ENCODE measurements at places on chromosomes 3 and 15.

GRCh38 chr3:37445163-37445562 is 270.8 kb upstream of the LRRFIP2 start:
- no peak for DNase-seq

DNA sequence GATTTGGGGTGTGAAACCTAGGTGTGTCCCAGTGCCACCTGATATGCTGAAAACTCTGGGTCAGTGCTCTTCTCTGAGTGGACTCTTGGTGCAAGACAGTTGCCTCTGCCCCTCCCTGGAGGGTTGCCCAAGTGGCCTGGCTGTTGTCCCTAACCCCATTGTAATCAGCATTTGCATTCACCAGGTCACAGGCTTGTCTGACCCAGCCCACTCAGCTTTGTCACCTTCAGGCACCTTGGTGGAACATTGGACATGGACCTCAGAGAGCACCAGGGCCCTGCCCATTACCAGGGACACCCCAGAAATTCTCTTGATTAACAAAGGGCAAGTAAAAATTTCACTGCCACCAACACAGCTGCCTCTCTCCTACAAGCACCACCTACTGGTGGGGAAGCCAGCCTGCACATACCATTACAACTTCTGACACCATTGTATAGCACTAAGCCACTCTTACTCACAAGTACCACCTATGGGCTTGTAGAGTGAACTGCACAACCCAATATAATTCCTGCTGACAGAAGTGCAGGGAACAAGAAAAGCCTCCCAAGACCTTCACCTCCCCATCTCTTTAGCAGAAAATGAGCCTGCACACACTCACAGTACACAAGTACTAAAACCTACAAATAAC is 324.6 kb downstream of the EPHA6 start:
- no peak for DNase-seq

- no peak for DNase-seq
These were observed 212.2 kb upstream of the LRRN1 start for GRCh38 chr3:3586843-3587646.

DNA sequence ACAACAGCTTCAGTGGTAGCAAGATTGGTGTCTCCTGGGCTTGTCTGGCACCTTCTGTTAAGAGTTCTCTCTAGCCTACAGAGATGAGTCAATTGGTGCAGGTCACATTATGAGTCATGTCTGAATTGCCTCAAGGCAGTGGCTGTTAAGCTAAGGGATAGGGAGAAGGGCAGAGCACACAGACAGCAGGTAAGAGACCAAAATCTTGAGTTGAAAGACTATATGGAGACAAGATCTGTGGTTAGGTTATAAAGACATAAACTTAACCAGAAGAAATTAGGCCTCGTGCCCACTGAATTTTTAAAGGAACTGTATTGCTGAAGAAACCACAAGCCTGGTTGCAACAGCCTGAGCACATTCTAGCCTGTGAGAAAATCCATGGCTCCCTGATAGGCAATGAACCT is 19.2 kb upstream of the KPNA1 start:
- DNase-seq = no peak

- no peak for DNase-seq
These were observed 13.7 kb downstream of the TM4SF18 start for GRCh38 chr3:149319750-149320149.

- DNase-seq = no peak
These were observed 69.7 kb upstream of the LINGO1 start for GRCh38 chr15:77702211-77702957.

DNA sequence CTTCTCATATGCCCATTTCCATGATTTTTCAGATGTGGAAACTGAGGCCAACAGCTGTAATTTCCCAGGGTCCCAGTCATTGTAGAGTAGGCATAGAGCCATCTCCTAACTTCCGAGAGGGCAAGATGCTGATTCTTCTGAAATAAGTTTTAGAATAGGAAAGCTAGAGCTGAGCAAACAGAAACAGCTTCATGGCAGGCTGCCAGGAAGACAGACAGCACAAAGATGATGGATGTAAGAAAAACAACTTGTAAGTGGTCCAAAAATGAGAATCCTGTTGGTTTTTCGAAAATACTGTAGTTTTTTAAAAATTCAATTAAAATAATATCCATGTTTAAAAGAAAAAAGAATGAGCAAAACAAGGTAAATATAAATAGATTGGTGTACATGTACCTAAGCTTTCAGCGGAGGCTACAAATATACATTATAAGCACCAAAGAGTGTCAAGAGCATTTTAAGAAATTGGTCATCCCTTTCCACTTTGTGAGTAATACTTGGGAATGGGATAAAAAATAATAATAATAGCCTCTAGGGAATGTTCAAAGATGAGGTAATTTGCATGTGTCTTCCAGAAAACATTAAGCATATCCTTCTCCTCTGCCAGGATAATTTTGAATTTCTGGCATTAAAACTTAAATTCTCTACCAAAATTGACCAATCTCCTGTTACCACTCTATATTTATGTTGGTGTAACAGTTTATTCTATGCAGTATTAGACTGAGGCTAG is 406.6 kb downstream of the MECOM start:
- no peak for DNase-seq

GRCh38 chr3:190183121-190183520 is 62.4 kb upstream of the P3H2 start:
- DNase-seq = peak; percentile 31

- DNase-seq = no peak
These were observed 357.2 kb downstream of the CLSTN2 start for GRCh38 chr3:140292170-140292569.

GRCh38 chr3:175659670-175660350 is 800.7 kb downstream of the NAALADL2 start:
- no peak for DNase-seq

DNA sequence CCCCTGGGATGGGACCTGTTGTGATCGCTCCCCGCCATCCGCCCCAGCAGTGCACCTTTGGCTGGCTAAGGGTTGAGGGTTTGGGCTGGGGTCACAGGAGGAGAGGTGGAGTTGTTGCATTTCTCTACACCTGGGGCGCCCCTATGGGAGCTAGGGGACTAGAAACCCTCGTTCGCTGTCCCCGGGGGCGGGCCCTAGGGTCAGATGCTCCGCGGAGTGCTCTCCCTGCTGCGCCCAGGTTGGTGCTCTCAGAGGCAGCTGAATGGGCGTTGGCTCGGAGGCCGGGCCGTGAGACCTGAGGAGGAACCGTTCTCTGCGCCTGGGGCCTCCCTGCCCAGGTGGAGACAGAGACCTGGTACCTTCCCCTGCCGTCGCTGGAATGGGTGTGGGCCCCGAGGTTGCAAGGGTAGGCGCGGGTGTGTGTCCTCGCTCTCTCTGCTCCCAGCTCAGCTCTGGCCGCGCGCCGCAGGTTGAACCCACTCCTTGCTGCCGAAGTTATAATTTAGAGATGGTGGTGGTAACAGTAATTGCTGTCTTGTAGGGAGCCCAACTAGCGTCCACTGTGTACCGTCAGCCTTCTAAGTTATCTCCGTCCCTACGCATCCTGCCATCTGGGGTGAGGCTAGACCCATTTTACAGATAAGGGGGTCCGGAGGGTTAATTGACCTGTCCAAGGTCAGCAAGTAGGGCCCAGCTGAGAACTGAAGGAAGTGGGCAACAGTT is 965 bp downstream of the FLNB start:
- no peak for DNase-seq

- DNase-seq = no peak
These were observed 184.5 kb downstream of the EFHB start for GRCh38 chr3:19749448-19750017.

GRCh38 chr3:195226900-195227447 is 44.0 kb downstream of the XXYLT1 start:
- no peak for DNase-seq

- no peak for DNase-seq
These were observed 18.8 kb downstream of the RHCG start for GRCh38 chr15:89477411-89478242.

GRCh38 chr3:151265866-151266265 is 12.5 kb downstream of the P2RY14 start:
- peak; percentile 3 for DNase-seq

DNA sequence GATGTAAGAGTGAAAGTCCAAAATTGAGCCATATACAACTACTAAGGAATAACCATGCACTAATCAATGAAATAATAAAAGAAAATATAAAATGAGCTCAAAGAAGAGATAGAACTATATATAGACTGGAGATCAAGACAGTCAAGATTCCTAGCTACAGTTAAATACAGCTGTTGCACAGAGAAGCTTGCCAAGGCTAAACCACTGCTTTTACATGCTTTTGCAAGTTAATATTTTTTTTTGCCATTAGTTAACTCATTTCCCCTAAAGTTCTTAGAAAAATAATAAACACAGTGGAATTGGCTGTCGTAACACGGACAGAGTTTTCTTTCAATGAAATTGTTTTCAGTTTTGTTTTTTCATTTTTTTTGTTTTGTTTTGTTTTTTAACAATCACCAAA is 123.0 kb downstream of the VGLL3 start:
- no peak for DNase-seq

- no peak for DNase-seq
These were observed 97.5 kb downstream of the CFAP20DC start for GRCh38 chr3:58952128-58952917.

DNA sequence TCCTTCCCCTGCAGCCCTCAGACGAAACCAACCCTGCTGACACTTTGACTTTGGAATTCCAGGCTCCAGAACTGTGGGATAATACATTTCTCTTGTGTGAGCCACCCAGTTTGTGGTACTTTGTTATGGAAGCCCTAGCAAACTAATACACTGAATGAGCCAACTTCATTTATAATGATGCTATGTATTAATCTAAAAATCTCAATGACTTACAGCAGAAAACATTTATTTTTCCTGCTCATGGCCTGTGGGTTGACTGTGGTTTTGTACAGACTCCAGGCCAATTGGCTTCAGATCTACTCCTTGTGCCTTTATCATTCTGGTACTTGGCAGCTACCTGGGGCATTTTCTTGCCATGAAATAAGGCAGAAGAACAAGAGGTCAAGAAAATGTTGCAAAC is 152.4 kb downstream of the EBLN2 start:
- no peak for DNase-seq

DNA sequence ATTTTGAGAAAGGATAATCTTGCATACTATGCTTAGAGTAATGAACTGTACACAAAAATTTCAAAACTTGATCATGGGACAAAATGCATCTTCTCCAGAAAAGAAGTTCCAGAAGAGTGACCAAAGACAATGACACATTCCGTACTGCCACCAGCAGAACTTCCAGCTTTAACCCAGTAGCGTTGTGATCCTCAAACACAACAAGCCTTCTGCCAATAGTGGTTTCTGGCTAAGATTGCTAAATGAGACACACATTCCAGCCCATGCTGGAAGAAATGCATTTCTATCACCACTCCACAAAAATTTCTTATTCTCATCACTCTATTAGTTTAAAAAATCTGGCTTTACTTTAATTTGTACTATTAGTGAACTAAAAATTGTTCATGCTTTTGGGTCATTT is 334.9 kb downstream of the TBC1D5 start:
- DNase-seq = no peak

- no peak for DNase-seq
These were observed 275.5 kb downstream of the PDCD6IP start for GRCh38 chr3:34073961-34074360.

- no peak for DNase-seq
These were observed 935.2 kb downstream of the TBL1XR1 start for GRCh38 chr3:176262071-176262470.

- no peak for DNase-seq
These were observed 49.2 kb downstream of the HDGFL3 start for GRCh38 chr15:83158393-83158792.

GRCh38 chr3:152591515-152591914 is 243.4 kb upstream of the P2RY1 start:
- no peak for DNase-seq

DNA sequence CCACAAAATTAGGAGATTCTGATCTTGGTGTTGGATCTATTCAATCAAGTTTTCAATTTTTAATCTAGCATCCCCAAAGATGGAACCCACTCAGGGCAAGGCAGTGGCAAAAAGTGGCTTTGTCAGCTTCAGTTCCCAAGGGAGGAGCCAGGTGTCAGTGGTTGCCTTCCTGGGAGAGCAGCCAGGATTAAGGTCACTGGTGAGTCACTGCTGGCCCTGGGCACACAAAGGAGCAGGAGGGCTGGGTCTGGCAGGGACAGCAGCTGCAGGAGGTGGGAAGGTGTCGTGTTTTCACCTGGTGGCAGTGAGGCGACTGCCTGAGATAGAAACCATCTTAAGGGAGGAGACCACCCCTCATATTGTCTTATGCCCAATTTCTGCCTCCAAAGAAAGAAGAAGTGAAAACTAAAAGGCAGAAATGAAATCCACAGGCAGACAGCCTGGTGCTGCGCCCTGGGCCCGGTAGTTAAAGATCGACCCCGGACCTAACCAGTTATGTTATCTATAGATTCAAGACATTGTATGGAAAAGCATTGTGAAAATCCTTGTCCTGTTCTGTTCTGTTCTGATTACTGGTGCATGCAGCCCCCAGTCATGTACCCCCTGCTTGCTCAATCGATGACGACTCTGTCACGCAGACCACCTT is 5.9 kb upstream of the KLHL25 start:
- no peak for DNase-seq

DNA sequence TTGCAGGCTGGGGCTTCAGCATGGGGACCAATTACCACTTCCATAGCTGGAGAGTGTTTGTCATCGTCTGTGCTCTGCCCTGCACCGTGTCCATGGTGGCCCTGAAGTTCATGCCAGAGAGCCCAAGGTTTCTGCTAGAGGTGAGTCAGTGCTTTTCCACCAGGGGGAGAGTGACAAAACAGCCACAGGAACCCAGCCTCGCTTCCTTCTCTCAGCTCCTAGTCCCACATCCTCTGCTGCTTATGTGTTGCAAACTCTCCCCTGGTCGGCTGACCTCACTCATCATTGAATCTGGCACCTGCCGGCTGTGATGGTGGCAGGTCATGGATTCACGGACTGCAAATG is 158.3 kb downstream of the SV2B start:
- no peak for DNase-seq

- DNase-seq = no peak
These were observed 6.4 kb upstream of the TBC1D21 start for GRCh38 chr15:73866881-73867410.

- DNase-seq = no peak
These were observed 199.5 kb downstream of the GOLGA6L6 start for GRCh38 chr15:20341901-20342600.

GRCh38 chr3:23781051-23781450 is 24.7 kb upstream of the UBE2E1 start:
- no peak for DNase-seq

DNA sequence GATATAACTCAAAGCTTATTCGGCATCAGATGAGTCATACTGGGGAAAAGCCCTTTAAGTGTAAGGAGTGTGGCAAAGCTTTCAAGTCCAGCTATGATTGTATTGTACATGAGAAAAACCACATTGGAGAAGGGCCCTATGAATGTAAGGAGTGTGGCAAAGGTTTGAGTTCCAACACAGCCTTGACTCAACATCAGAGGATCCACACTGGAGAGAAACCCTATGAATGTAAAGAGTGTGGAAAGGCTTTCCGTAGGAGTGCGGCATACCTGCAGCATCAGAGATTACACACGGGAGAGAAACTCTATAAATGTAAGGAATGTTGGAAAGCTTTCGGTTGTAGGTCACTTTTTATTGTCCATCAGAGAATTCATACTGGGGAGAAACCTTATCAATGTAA is 7.5 kb downstream of the ZNF621 start:
- DNase-seq = no peak

DNA sequence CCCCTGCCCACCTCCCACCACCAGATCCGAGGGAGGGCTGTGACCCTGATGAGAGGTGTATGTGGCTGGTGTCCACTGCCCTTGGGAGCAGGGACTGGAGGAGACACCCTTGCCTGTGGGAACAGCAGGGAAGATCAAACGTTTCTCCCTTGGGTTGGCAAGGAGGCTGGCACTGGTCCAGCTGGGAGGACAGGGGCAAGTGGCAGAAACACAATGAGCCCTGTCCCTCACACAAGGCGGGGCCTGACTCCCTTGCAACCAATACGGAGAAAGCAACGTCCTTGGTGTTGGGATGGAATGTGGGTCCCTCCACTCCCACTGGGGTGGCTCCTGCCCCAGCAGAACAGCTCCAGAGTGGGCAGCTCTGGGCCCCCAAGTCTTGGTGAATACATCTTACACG is 5.2 kb downstream of the HYAL2 start:
- DNase-seq = no peak
